ENCODE measurements at places on chromosomes 1 and 21.

GRCh38 chr1:225689882-225690459, 37.0 kb upstream of the ENAH start:
- no peak for ATAC-seq

DNA sequence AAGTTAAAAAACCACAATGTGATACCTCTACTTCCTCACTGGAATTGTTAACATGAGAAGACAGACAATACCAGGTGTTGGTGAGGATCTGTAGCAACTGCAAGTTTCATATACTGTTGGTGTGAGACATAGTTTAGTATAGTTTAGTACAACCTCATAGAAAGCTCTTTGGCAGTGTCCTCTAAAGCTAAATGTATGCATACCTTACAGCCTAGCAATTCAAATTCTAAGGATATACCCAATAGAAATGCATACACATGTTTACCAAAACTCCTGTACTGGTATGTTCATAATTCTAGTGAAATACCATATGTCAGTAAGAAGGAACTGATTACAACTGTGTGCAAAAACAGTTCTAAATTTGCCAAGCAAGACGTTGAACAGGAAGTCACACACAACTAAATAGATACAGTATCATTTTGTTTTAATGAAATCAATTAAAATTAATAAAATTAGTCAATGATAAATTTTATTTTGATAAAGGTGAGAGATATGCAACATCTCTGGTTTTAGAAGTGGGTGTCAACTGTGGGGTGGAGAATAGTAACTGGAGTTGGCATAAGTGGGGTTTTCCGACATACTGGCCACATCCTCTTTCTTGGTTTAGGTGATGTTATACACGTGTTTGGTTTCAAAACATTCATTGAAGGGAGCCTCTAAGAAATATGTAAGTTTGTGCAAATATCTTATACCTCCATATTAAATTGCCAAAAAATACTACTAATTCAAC, 450.7 kb downstream of the PTPRC start:
- peak; percentile 95 for ATAC-seq

- no peak for ATAC-seq
Measured at GRCh38 chr1:17923666-17924065, 168.5 kb downstream of the ACTL8 start.

- ATAC-seq: no peak
Measured at GRCh38 chr1:29083317-29084195, 40.1 kb downstream of the TMEM200B start.

DNA sequence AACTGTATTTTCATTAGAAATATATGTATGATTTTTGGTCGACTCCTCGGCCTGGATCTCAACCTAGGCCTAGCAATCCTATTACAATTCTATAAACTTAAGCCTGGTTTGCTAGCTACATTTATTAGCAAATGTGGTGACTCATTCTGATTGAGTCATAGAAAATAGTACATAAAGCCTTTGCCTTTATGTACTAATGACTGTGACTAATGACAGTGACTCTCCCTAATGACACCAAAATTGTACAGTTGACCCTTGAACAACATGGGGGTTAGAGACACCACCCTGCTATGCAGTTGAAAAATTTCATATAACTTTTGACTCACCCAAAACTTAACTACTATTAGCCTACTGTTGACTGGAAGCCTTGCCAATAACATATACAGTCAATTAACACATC, 78.9 kb downstream of the CLEC20A start:
- no peak for ATAC-seq

GRCh38 chr1:98323906-98324358, 337.6 kb upstream of the SNX7 start:
- ATAC-seq: no peak

DNA sequence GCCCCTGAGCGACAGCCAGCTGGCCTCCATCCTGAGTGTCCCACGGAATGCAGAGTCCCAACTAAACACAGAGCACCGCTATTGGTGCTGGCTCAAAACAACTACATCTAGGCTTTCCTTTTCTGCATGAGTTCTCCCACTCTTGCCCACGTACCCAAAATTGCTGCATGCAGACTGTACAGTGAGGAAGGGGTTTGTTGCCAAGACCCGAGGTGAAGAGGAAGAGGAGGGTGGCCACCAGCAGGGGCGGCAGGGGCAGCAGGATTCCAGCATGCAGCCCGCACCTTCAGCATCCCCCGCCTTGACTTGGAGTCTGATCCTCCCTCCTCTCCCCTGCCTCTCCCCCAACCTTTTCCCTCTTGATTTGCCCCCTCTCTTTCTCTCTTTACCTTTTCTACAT, 8.0 kb downstream of the S100A9 start:
- ATAC-seq: no peak

GRCh38 chr1:219687779-219688178, 74.9 kb upstream of the ZC3H11B start:
- no peak for ATAC-seq

- no peak for ATAC-seq
Measured at GRCh38 chr1:228459091-228459993, 27.8 kb upstream of the RNF187 start.

GRCh38 chr1:6391951-6392808, 1.4 kb downstream of the ACOT7 start:
- no peak for ATAC-seq

GRCh38 chr21:44771896-44772525, 29.6 kb downstream of the UBE2G2 start:
- no peak for ATAC-seq

All from stimulated activated memory B cell treated with anti-CD40 and anti-IgM and Interleukin-4, amounts not matched to agents 10 μg/mL and 1 μg/mL and 100 μg/mL, for 72 hours (primary cell).